ENCODE measurements at places on chromosomes 6 and 20. TPM values are rescaled to one million over a fixed set of nuclear protein-coding genes. Genes with fewer than 3 reads are reported as not detected.

RAB44 gene
- total RNA-seq = not detected

RUNX2 gene
- total RNA-seq = 4.9 TPM

PHACTR1 gene
- 2.0 TPM for total RNA-seq

- DNase-seq = no peak
- H3K27ac ChIP-seq = no peak overlapping the region
- peaks cover 2% of the 10 kb centered on the region for H3K27me3 ChIP-seq
- no peaks in the 10 kb centered on the region for H3K36me3 ChIP-seq
- no peak overlapping the region for H3K4me3 ChIP-seq
These were observed 30.4 kb downstream of the GABRR1 start for GRCh38 chr6:89186762-89187161.

GRCh38 chr20:4280731-4281130 is 265.4 kb upstream of the RNF24 start:
- H3K36me3 ChIP-seq = no peaks in the 10 kb centered on the region
- H3K4me3 ChIP-seq = no peak overlapping the region
- H3K27me3 ChIP-seq = peaks cover 17% of the 10 kb centered on the region
- no peak for DNase-seq

DNA sequence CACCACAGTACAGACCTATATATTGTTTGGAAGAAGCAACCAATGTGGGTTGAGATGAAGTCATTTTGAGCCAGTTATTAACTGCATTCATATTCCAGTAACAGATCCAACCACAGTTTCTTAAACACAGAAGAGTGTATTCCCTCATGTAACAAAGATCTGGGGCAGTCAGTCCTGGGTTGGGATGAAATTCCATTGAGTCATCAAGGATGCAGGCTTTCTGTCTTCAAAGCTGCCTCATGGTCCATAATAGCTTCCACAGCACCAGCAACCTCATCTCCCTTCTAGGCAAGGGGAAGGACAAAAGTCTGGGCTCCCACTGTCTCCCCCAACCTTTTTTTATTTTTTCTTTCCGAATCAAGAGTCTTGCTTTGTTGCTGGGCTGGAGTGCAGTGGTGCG is 2.9 kb upstream of the SOD2 start:
- no peaks in the 10 kb centered on the region for H3K27me3 ChIP-seq
- no peak overlapping the region for H3K4me3 ChIP-seq
- no peak for DNase-seq
- H3K27ac ChIP-seq = no peak overlapping the region
- H3K4me1 ChIP-seq = peaks cover 21% of the 10 kb centered on the region

DNA sequence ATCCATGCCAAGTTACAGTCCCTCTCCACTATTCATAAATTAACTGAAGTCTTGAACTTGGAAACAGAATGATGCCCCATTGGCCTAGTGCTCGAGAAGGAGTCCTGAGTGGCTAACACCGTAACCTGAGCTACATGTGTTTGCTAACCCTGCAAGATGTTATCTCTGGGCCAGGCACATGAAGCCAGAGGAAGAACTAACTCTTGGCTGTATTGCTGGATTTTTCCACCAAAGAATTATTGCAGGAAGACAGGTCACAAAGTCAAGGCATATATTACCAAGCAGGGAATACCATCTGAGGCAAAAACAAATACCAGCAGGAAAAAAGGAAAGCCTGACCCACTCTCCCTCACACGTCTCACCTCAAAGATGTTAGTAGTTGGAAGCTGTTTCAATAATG is 148.9 kb upstream of the PHACTR1 start:
- H3K27me3 ChIP-seq = no peaks in the 10 kb centered on the region
- peaks cover 11% of the 10 kb centered on the region for H3K4me1 ChIP-seq
- H3K36me3 ChIP-seq = peaks cover 2% of the 10 kb centered on the region
- no peak overlapping the region for H3K27ac ChIP-seq

- H3K27me3 ChIP-seq = peaks cover 94% of the 10 kb centered on the region
- H3K36me3 ChIP-seq = peaks cover 3% of the 10 kb centered on the region
- H3K27ac ChIP-seq = no peak overlapping the region
- H3K4me3 ChIP-seq = peak overlapping the region; percentile 69
- peaks cover 8% of the 10 kb centered on the region for H3K4me1 ChIP-seq
These were observed 1.6 kb downstream of the TOX2 start for GRCh38 chr20:43916073-43916880.

GRCh38 chr6:12557765-12558164 is 158.8 kb upstream of the PHACTR1 start:
- peaks cover 3% of the 10 kb centered on the region for H3K36me3 ChIP-seq
- H3K27me3 ChIP-seq = no peaks in the 10 kb centered on the region
- DNase-seq = no peak
- peaks cover 12% of the 10 kb centered on the region for H3K4me1 ChIP-seq
- no peak overlapping the region for H3K4me3 ChIP-seq

- peak overlapping the region; percentile 77 for H3K27ac ChIP-seq
- no peak overlapping the region for H3K4me3 ChIP-seq
- peaks cover 41% of the 10 kb centered on the region for H3K4me1 ChIP-seq
These were observed 3.0 kb upstream of the LAMA4 start for GRCh38 chr6:112257178-112257855.

GRCh38 chr6:62716719-62717118 is 430.7 kb upstream of the KHDRBS2 start:
- H3K27ac ChIP-seq = no peak overlapping the region
- H3K4me1 ChIP-seq = no peaks in the 10 kb centered on the region
- DNase-seq = no peak
- H3K4me3 ChIP-seq = no peak overlapping the region
